ENCODE measurements at places on chromosomes 2 and 18.

GRCh38 chr18:50432915-50433314, 58.1 kb downstream of the SKA1 start:
- DNase-seq, result no peak

DNA sequence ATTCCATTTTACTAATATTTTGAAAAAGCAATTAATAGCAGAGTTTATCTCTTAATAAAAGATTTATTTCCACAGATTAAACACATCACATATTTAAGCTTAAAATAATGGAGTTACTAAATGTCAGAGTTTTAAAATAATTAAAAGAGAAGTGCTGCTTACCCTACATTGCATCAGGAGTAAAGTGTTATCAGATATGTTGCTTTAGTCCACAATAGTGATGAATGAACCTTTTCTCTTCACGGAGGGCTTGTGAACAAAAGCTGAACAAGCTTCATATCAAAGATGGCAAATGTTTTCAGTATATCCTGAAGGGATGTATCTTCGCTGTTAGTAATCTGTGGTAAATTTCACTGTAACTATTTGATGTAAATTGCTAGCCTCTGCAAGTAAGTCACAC, 69.4 kb upstream of the TTC27 start:
- DNase-seq, result no peak

DNA sequence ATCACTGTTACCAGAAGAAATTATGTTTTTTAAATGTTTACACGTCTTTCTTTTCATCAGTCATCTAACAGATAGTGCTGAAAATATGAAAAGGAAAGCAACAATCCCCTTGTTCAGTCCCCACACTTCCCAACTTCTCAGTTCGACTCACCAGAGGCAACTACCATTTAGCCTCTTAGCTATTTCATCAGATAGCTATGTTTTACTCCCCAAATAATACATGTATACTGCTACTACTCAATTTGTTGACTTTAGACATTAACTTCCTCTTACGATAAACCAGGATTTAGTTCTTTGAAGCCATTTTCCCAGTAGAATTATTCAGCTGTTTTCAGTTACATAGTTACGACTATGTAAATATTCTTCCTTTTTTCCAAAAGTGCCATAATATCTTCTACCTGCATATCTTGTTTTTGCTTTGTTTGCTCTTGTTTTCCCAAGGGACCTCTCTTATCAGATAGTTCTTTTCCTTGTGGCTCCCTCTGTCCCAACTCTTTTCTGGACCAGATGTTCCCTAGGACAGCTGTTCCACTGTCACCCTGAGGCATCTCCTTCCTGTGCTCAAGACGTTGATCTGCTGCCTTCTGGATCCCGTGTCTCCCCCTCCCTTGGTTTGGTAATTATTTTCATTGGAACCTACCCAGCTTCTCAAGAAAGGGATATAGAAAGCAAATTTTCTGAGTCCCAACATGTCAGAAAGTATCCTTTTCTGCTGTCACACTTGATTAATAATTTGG, 289.3 kb upstream of the TANK start:
- DNase-seq, result no peak

DNA sequence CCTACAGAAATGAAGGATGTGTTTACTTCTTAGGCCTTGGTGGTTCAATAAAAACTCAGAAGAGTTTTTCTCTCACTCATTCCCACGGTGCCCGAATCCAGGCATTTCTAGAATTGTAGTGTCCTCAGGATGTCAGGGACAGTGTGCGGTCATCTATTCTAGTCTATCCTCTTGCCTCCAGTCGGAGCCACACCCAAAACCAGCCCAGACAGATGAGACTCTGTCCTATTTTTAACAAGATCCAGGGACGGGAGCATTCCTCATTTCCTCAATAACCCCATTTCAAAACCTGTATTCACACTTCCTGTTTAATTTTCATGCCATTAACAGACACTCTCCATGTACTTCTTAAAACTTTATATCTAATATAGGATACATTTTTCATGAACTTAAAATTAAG, 11.6 kb upstream of the RBMS1 start:
- no peak for DNase-seq

GRCh38 chr2:219629976-219630695, 2.7 kb downstream of the SLC4A3 start:
- no peak for DNase-seq

DNA sequence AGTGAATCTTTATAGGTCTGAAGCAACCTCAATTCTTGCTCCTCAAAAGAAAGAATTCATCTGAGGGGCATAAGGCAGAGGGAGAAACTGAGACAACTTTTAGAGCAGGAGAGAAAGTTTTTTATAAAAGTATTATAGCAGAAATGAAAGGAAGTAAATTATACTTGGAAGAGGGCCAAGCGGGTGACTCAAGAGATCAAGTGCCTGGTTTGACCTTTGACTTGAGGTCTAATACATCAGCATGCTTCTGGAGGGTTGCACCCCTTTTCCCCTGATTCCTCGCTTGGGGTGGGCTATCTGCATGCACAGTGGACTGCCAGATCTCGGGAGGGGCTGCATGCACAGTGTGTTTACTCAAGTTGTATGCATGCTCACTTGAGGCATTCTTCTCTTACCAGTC, 268.5 kb upstream of the LRATD1 start:
- DNase-seq, result no peak

DNA sequence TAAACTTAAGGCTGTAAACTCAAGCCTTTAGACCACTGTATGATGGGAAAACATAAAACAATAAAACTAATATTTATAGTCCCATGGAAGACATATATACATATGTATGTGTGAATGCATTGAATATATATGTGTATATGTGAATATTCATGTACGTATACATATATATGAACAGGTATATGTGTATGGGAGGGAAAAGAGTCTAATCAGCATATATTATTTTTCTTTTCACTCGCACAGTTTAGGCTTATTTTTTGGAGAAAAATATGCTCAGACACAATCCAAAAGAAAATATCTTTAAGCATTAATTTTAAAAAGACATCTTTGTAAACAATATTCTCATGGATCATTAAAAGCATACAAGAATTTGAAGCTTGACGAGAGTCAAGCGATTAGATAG, 22.7 kb downstream of the COL4A4 start:
- DNase-seq, result no peak

GRCh38 chr2:239509373-239510143, 108.7 kb upstream of the HDAC4 start:
- DNase-seq, result no peak

DNA sequence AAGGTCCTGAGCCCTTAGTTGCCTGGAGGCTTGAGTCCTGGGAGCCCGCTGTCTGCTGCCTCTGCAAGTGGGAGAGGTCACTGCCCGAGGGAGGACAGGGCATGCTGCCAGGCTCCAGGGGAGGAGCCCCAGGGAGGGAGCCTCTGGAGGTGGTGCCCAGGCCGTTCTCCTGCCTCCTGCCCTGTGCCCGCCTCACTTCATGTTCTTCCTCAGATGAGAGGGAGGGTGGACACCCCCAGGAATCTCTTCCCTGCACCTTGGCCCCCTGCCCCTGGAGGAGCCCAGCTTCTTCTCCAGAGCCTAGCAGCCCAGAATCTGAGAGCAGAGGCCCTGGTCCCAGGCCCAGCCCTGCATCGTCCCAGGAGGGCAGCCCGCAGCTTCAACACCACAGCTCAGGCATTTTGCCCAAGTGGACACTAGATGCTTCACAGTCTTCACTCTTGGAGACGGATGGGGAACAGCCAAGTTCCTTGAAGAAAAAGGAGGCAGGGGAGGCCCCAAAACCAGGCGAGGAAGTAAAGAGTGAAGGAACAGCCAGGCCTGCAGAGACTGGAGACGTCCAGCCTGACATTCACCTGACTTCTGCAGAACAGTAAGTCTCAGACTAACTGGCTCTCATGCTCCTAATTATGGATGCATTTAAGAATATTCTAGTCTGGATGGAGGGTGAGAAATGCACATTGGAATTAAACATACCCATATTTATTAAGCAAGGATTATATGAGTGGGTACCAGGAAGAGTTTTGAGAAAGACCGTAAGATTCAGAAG, 12.1 kb downstream of the PSD4 start:
- DNase-seq, result no peak

- DNase-seq, result no peak
Measured at GRCh38 chr2:54912893-54913292, 137.4 kb downstream of the RTN4 start.

GRCh38 chr2:201977651-201978050, 56.0 kb upstream of the FZD7 start:
- DNase-seq, result no peak

GRCh38 chr2:19747310-19748072, 154.3 kb downstream of the TTC32 start:
- DNase-seq, result no peak

GRCh38 chr2:39948016-39948719, 169.1 kb upstream of the THUMPD2 start:
- no peak for DNase-seq

DNA sequence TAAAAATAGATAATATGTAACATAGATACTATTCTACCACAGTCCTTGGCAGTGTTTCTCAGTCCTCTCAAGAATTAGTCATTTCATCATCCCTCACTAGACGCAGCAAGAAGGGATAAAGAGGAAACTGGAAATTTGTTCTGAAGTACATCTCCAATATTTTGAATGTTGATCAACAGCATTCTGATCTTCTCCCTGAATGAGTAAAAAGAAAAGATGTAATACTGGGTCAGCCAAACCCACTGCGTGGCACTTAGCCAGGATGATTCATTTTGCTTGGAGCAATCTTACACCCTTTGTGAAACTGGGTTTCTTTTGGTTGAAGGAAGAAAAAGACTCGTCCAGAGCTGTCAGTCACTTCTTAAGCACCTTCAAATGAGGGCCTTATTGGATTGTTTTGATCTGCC, 54.1 kb downstream of the TAF1B start:
- no peak for DNase-seq

DNA sequence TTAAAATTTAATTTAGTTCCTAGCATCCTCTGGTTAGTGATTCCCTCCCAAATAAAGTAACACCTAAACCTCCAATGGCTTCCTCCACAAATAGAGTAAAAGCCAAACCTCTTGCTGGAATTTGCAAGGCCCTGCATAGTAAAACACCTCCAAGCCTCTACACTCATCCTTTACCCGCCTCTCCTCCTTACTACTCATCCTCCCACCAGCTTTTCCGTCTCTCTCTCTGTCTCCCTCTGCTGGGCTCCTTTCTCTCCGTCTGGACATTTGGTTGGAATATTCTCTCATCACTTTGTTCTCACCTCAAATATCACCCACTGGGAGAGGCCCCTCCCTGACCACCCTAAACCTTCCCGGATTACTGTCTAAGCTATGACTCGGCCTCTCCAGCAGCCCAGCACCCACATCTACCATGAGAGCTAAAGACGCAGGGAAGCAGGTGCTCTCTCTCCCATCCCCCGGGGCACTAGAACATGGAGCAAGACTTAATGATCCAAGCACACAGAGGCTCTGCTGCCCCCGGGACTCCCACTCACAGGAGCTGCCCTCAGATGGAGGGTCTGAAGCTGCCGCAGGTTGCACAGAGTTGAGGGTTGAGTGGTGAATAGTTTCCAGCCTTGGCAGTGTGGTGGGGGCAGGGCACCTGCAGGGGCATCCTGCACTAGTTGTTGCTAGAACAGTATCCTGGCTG, 167.2 kb downstream of the FBXO15 start:
- DNase-seq, result no peak

DNA sequence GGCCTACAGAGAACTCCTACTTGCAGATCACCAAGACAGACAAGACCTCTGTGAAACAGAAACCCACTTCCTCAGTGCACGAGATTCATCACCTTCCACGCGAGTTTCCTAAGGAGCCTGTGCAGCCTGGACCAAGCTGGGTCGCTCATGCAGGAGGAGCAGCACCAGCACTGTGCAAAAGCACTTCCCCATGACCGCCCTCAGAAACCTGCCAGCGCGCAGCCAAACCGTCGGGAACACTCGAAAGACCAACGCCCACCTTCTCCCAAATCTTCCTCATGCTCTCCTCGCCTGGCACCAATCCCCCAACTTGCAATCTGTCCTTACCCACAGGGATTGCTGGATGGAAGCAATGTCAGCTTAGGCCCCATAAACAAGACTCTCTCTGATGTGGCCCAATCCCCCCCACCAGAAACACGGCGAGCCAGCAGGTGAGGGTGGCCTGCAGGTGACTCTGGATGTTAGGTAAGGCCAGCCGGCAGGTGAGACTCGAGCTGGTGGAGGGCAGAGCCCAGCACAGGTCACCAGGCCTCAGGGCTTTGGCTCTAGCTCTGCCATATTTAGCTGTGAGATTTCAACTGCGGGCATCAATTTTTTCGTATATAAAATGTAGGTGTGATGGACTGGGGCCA, 69.4 kb downstream of the PXDN start:
- DNase-seq, result no peak

DNA sequence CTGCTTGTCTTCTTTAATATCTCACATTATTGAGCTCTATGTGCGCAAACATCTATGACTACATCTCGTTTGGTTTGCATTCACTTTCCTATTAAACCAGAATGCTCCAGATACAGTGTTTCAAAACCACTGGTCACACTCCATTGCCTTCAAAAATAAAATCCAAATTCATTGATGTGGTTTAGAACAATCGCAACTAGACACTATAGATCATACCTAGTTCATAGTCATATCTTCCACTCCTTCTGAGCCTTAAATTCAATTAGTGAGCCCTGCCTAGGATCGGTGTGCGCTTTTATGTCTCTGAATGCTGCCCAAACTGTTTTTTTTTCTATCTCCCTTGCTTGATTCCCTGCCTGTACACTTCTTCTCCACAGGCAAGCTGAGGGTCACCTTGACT, 238.5 kb upstream of the RGPD4 start:
- DNase-seq, result no peak

- DNase-seq, result no peak
Measured at GRCh38 chr2:43111788-43112554, 114.4 kb downstream of the ZFP36L2 start.

DNA sequence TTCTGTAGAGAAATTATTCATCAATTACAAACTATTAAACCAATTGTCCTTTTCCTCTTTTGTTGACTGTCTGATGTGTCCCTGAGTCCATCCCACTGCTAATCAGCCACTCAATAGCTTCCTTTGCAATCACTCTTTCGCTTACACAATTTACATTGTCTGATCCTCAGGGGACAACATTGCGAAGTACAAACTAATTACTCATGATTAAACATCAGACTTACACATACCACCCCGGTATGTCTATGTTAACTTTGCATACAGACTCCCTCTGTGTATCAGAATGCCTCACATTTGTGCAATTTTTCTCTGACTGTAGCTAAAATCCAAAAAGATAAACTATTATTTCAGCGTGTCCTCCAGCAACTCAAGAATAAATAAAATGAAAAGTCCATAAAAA, 264.4 kb upstream of the REV1 start:
- no peak for DNase-seq

DNA sequence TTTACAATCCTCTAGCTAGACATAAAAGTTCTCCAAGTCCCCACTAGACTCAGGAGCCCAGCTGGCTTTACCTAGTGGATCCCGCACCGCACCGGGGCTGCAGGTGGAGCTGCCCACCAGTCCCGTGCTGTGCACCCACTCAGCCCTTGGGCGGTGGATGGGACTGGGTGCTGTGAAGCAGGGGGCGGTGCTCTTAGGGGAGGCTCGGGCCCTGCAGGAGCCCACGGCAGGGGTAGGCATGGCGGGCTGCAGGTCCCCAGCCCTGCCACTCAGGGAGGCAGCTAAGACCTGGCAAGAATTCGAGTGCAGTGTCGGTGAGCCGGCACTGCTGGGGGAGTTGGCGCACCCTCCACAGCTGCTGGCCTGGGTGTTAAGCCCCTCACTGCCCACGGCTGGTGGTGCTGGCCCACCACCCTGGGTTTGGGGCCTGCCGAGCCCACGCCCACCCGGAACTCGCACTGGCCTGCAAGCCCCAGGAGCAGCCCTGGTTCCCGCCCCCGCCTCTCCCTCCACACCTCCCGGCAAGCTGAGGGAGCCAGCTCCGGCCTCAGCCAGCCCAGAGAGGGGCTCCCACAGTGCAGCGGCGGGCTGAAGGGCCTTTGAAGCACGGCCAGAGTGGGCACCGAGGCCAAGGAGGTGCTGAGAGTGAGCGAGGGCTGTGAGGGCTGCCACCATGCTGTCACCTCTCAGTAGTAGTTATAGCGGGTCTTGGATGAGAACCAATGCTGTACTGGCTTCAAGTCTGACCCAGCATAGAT, 255.2 kb downstream of the CDH7 start:
- no peak for DNase-seq
